Right renal pelvis (tissue), 4 donors: ENCODE measurements at places on chromosomes 12 and 14.

- no peak for DNase-seq
Observed at GRCh38 chr12:95995238-95996031, 709 bp downstream of the HAL start.

- no peak for DNase-seq
Observed at GRCh38 chr14:77707355-77707723, 484 bp downstream of the ALKBH1 start.

DNA sequence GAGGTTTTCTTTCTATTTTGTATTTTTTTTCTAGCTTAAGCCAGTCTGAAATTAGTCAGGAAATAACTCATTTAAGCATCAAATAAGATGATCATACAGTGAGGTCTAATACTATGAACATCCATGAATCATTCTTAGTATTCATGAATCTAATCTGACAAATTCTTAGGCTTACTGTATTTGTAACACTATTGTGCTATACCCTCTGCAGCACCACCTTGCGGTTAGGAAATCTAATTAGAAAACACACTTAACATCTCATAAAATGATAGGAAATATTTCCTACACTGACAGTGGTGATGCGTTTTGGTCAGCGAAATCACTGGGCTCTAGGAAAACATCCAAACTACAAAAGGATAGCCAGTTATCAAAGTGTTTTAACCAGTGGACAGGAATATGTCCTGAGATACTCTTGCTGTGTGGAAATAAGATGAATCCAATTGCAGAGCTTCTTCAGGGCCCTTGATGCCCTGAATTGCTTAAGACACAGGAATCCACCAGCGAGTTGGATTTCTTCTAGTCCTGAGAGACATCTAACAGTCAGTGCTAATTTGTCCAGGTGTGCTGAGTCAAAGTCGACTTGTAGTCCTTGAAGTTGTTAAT is 109.3 kb upstream of the MYF6 start:
- DNase-seq: no peak

- DNase-seq: peak; percentile 54
Observed at GRCh38 chr12:8045952-8046944, 13.7 kb downstream of the FOXJ2 start.

- peak; percentile 1 for DNase-seq
Observed at GRCh38 chr14:57182760-57183503, 85.8 kb downstream of the EXOC5 start.

GRCh38 chr14:65772921-65773574 is 360.5 kb downstream of the FUT8 start:
- no peak for DNase-seq

DNA sequence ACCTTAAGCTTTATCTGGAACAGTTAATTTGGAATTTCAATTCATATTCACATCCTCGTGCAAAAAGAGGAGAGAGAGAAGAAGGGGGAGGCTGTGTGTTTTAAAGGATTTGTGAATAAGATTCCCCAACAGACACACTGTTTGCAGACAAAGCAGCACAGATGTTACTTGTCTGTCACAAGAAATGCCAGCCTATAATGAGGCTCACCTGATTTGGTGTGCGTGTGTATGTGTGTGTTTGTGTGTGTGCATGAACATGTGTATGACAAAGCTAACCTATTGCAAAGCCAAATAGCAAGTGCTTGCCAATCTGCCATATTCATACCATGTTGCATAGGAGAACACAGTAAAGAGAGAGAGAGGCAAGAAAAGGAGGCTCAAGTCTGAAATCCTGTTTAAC is 361.6 kb upstream of the NOVA1 start:
- DNase-seq: no peak

- DNase-seq: no peak
Observed at GRCh38 chr12:124636138-124636978, 68.9 kb upstream of the NCOR2 start.

GRCh38 chr12:2904260-2904659 is 13.6 kb downstream of the TULP3 start:
- DNase-seq: no peak

DNA sequence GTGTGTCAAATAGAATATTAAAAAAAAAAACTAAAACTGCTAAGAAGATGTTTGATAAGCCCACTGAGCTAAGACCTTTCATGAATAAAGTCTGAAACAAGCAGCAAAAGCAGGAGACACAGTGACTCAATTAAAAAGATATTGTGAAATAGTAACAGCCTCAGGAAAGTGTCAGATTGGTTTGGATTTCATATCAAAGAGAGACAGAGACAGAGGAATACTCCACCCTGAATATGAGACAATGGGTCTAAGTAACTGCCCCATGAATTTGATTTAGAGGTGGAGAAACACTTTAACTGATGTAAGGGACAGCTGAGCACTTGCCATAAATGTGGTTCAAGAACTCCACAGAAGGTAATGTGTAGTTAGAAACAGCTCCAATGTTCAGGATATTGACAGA is 277.9 kb upstream of the FOXG1 start:
- no peak for DNase-seq

- no peak for DNase-seq
Observed at GRCh38 chr14:44385906-44386305, 121.2 kb downstream of the FSCB start.

DNA sequence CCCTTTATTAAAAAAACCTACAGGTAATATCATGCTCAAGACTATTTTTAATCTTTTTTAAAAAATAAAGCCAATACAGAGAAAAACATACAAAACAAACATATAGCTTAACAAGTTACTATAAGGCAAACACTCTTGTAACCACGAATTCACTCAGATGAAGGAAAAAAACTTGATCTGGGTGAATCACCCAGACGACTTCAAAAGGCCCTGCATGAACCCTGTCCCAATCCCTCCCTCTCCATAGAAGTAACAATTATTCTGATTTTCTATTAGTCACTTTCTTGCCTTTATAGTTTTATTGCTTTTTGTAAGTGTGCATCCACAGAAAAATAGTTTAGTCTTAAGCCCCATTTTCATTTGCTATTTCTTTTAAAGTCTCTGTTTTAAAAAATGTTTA is 72.6 kb downstream of the LRP6 start:
- DNase-seq: no peak

DNA sequence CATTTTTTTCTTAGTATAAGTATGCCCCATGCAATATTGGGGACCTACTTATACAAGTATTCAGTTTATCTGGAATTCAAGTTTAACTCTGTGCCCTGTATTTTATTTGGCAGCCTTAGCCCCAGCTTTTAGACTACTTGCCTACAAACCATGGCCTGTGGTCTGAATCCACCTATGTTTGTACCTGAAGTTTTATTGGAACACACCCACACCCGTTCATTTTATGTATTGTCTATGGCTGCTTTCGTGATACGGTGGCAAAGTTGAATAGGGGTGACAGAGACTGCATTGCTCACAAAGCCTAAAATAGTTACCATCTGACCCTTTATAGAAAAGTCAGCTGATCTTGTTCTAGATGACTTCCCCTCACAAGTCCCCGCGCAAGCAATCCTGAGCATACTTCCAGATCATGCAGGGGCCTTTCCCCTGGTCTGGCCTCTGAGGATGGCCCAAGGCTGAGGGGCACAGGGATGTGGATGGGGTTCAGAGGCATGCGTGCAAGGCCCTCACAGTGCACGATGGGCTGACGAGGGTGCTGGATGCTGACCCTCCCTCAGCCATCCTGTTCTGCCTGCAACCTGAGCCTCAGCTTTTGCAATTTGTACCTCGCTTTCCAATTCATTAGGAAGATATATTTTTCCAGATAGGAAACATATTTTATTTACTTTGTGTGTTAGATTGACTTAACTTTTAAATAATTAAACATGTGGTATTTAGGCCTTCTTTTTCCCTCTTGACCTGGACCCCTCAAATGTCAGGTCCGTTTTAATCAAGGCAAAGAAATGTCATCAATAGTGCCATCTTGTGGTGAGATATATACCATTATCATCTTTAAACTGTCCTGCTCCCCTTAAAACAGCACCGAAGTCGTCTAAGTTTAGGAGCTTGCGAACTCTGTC is 527.3 kb upstream of the CCDC196 start:
- peak; percentile 31 for DNase-seq

GRCh38 chr14:104559028-104559803 is 20.3 kb upstream of the C14orf180 start:
- no peak for DNase-seq

- DNase-seq: no peak
Observed at GRCh38 chr12:89349814-89350213, 2.5 kb downstream of the DUSP6 start.
